Neural progenitor cell (in vitro differentiated cells): ENCODE measurements at places on chromosomes 5 and 9. TPM values are rescaled to one million over a fixed set of nuclear protein-coding genes. Genes with fewer than 3 reads are reported as not detected.

- peaks cover 22% of the 10 kb centered on the region for H3K4me1 ChIP-seq
- no peaks in the 10 kb centered on the region for H3K36me3 ChIP-seq
- peak overlapping the region; percentile 80 for H3K4me3 ChIP-seq
- H3K27me3 ChIP-seq = no peaks in the 10 kb centered on the region
- H3K27ac ChIP-seq = peak overlapping the region; percentile 90
Measured at GRCh38 chr9:71911908-71912335, 483 bp downstream of the C9orf85 start.

DNA sequence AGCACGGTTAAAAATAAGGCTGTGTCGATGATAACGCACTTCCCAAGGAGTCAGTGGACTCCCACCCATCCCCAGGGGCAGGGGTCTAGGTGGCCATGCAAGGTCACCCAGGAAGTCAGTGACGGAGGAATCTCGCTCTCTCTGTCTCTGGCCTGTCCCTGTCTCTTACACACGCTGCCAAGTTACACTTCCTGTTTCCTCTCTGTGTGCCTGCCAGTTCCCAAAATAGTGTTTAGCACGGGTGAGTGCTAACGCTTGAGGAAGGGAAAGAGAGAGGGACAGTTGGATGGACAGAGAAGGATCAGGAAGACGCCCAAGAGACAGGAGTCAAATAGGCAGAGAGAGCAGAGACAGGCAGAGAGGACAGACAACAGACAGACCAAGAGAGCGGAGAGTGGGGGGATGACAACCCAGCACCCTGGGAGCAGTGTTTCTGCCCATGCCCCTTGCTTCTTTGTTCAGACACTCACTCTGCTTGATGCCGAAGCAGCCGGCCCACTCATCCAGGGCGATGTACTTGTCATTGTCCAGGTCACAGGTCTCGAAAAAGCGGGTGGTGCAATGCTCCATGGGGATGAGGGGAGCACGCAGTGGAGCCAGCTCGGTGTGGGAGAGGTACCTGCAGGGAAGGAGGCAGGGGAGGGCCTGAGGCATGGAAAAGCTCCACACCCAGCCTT, 23.0 kb downstream of the SPARC start:
- no peaks in the 10 kb centered on the region for H3K27me3 ChIP-seq
- no peak for DNase-seq
- H3K4me1 ChIP-seq = no peaks in the 10 kb centered on the region

DNA sequence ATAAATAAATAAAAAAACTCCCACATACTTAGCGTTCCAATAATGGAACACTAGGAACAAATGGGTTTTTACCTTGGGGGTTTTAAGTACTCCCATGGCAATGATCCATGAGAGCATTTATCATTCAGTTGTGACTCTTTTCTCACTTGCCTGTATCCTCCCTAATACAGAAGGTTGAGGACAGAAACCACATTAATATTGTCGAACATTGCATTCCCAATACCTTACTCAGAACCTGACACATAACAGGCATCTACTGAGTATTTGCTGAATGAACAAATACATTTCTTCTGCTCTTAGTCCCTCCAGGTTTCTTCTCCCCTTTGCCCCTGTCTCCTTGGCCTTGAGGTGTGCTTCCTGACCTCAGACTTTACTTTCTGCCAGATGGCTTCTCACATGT, 175.9 kb downstream of the CEMIP2 start:
- H3K36me3 ChIP-seq = no peaks in the 10 kb centered on the region
- no peaks in the 10 kb centered on the region for H3K4me1 ChIP-seq
- no peak for DNase-seq
- H3K27me3 ChIP-seq = no peaks in the 10 kb centered on the region

- DNase-seq = no peak
- H3K4me1 ChIP-seq = no peaks in the 10 kb centered on the region
- H3K36me3 ChIP-seq = no peaks in the 10 kb centered on the region
- no peaks in the 10 kb centered on the region for H3K27me3 ChIP-seq
Measured at GRCh38 chr5:61504143-61504770, 172.2 kb downstream of the ZSWIM6 start.

GRCh38 chr5:35198075-35198474, 32.2 kb downstream of the PRLR start:
- H3K27ac ChIP-seq = no peak overlapping the region
- DNase-seq = no peak
- H3K4me3 ChIP-seq = no peak overlapping the region
- H3K36me3 ChIP-seq = no peaks in the 10 kb centered on the region
- no peaks in the 10 kb centered on the region for H3K27me3 ChIP-seq

- peaks cover 4% of the 10 kb centered on the region for H3K4me1 ChIP-seq
- no peak for DNase-seq
- H3K27me3 ChIP-seq = no peaks in the 10 kb centered on the region
- H3K4me3 ChIP-seq = no peak overlapping the region
- no peak overlapping the region for H3K27ac ChIP-seq
Measured at GRCh38 chr5:3175416-3175815, 420.2 kb upstream of the IRX1 start.

DNA sequence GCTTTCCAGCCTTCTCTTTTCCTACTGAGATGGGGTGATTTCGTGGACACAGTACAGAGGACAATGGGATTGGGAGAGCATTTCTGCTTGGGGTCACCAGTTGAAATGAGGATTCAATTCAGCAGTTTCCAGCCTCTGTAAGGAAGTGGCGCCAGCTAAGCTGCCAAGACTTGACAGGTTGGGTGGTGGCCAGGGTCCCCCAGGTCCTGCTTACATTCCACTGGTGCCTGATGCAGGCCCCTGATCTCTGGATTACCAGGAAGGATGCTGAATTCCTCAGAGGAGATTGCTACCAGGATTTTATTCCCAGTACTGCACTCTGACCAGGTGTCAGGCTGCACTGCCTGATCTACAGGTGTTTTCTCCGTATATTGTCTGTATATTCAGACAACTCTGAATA, 119.7 kb downstream of the PSD2 start:
- DNase-seq = no peak
- no peak overlapping the region for H3K4me3 ChIP-seq
- H3K4me1 ChIP-seq = no peaks in the 10 kb centered on the region

- no peaks in the 10 kb centered on the region for H3K4me1 ChIP-seq
- no peak overlapping the region for H3K27ac ChIP-seq
- no peak overlapping the region for H3K4me3 ChIP-seq
- DNase-seq = no peak
- H3K36me3 ChIP-seq = no peaks in the 10 kb centered on the region
- no peaks in the 10 kb centered on the region for H3K27me3 ChIP-seq
Measured at GRCh38 chr5:35213608-35214007, 16.7 kb downstream of the PRLR start.

DNA sequence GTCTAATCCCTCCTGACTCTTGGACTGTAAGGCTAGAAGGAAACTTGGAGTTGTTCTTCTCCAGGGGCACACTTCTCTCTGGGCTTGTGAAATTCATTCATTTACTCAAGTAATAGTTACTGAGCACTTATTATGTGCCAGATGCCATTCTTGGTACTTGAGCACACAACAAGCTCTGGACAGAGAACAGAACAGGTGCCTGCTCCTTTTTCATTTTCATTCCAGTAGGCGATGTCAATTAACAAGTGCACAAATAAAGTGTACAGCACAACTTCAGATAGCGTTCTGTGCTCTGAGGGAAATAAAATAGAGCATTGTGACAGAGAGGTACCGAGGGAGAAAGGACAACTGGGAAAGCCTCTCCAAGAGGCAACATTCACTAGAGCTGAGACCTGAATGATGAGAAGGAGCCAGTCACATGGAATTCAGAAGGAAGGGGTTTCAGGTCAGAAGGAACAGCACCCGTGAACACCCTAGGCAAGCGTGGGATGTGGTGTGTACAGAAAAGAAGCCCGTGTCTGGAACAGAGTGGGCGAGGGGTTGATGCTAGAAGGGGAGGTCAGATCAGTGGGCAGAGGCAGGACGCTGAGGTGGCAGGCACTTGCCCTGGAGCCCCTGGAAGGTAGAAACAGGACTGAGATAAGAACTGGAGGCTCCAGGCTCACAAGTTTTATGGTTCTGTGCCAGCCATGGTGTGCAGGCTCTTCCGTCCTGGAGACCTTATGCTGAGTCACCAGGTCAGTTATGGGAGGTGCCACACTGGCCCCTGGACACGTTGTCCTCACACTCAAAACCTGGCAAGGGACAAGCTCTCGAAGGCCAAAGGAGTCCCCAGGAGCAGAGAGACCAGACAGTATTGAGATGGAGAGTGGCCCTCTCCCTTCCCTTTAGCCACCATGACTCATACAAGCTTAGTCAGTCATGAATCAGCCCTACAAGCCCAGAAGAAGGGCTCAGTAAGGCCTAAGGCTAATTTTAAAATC, 7.2 kb upstream of the ABLIM3 start:
- no peaks in the 10 kb centered on the region for H3K36me3 ChIP-seq
- H3K4me3 ChIP-seq = no peak overlapping the region
- H3K27ac ChIP-seq = no peak overlapping the region

- DNase-seq = peak; percentile 53
- peaks cover 100% of the 10 kb centered on the region for H3K27me3 ChIP-seq
- no peaks in the 10 kb centered on the region for H3K36me3 ChIP-seq
- H3K27ac ChIP-seq = no peak overlapping the region
Measured at GRCh38 chr5:88675708-88676636, 207.0 kb downstream of the MEF2C start.

GRCh38 chr5:73797132-73797510, 171.1 kb downstream of the ARHGEF28 start:
- no peak for DNase-seq
- H3K27me3 ChIP-seq = no peaks in the 10 kb centered on the region
- no peak overlapping the region for H3K27ac ChIP-seq
- no peaks in the 10 kb centered on the region for H3K36me3 ChIP-seq

GRCh38 chr5:166553778-166554177, 1737.7 kb upstream of the WWC1 start:
- no peaks in the 10 kb centered on the region for H3K36me3 ChIP-seq
- H3K27ac ChIP-seq = no peak overlapping the region
- DNase-seq = no peak
- no peak overlapping the region for H3K4me3 ChIP-seq

- no peak overlapping the region for H3K4me3 ChIP-seq
- H3K4me1 ChIP-seq = no peaks in the 10 kb centered on the region
- no peaks in the 10 kb centered on the region for H3K27me3 ChIP-seq
Measured at GRCh38 chr5:56677690-56678305, 137.6 kb upstream of the MAP3K1 start.

GRCh38 chr5:59161221-59162105, 578.6 kb downstream of the RAB3C start:
- no peak overlapping the region for H3K4me3 ChIP-seq
- H3K36me3 ChIP-seq = no peaks in the 10 kb centered on the region
- no peaks in the 10 kb centered on the region for H3K27me3 ChIP-seq

- peaks cover 13% of the 10 kb centered on the region for H3K4me1 ChIP-seq
- H3K36me3 ChIP-seq = no peaks in the 10 kb centered on the region
- peak; percentile 25 for DNase-seq
- no peak overlapping the region for H3K27ac ChIP-seq
- no peaks in the 10 kb centered on the region for H3K27me3 ChIP-seq
- no peak overlapping the region for H3K4me3 ChIP-seq
Measured at GRCh38 chr5:167657016-167657415, 634.4 kb upstream of the WWC1 start.

DNA sequence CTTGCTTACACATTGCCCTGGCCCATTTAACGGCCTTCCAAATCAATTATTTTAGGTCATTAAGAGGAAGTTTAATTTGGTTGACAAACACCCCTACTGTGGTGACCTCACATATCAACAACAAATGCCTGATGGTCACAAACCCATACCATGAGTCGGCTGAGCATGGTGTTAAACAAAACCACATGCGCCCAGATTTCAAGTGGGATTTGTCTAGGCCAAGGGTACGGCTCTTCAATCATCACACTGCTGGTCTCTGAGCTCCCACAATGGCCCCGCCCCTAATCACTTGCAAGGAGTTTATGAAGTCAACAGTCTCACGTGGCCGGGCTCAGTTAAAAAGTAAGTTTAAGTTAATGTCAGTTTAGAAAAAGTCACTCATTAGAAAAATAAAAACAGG, 243.8 kb downstream of the CRB2 start:
- DNase-seq = no peak
- H3K27me3 ChIP-seq = no peaks in the 10 kb centered on the region
- peaks cover 17% of the 10 kb centered on the region for H3K4me1 ChIP-seq
- H3K27ac ChIP-seq = no peak overlapping the region

DNA sequence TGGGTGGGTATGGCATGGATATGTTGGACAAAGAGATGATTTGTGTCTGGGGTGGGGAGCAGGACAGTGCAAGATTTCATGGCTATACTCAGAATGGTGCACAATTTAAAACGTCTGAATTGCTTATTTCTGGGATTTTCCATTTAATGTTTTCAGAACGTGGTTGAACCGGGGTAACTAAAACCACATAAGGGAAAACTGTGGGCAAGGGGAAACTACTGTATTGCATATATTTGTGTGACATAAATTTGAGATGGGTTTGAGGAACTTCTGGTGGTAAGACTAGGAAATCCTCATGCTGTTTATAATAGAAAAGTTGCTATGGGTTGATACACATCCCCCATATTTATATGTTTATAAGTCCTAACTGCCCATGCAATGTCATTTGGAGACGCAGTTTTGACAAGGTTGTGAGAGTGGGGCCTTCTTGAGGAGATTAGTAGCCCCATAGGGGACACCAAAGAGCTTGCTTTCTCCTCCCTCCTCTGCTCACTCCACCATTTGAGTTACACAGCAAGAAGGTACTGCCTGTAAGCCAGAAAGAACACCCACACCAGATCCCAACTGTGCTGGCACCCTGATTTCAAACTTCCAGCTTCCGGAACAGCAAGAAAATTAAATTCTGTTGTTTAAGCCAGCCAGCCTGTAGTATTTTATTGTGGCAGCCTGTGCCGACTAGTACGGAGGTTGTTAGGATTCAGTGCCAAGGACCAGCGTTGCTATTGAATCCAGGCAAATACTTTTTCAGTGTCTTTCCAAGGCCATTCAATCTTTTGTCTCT, 2118.9 kb downstream of the MAT2B start:
- no peaks in the 10 kb centered on the region for H3K27me3 ChIP-seq
- no peaks in the 10 kb centered on the region for H3K36me3 ChIP-seq
- H3K4me1 ChIP-seq = no peaks in the 10 kb centered on the region
- H3K4me3 ChIP-seq = no peak overlapping the region
- H3K27ac ChIP-seq = no peak overlapping the region
- DNase-seq = no peak

- no peak overlapping the region for H3K27ac ChIP-seq
- no peaks in the 10 kb centered on the region for H3K4me1 ChIP-seq
- no peak overlapping the region for H3K4me3 ChIP-seq
- H3K27me3 ChIP-seq = no peaks in the 10 kb centered on the region
- DNase-seq = peak; percentile 52
- H3K36me3 ChIP-seq = no peaks in the 10 kb centered on the region
Measured at GRCh38 chr9:137534256-137535119, 15.7 kb downstream of the PNPLA7 start.

- no peak overlapping the region for H3K4me3 ChIP-seq
- H3K4me1 ChIP-seq = peaks cover 14% of the 10 kb centered on the region
- H3K27ac ChIP-seq = no peak overlapping the region
- peaks cover 24% of the 10 kb centered on the region for H3K27me3 ChIP-seq
- no peaks in the 10 kb centered on the region for H3K36me3 ChIP-seq
- DNase-seq = peak; percentile 51
Measured at GRCh38 chr9:70406434-70406862, 8.0 kb downstream of the KLF9 start.

GADD45G gene
- 1.8 TPM in 1 of 2 replicates, not detected in the other for total RNA-seq

TXNDC8 gene
- total RNA-seq = not detected in 2 replicates

NTNG2 gene
- 1.0 and 1.2 TPM in 2 replicates for total RNA-seq

TAF11L5 gene
- not detected in 2 replicates for total RNA-seq

DMRT3 gene
- total RNA-seq = 0.41 and 0.90 TPM in 2 replicates

BTNL9 gene
- total RNA-seq = 0.24 and 0.56 TPM in 2 replicates

EIF4EBP3 gene
- total RNA-seq = 0.53 and 1.1 TPM in 2 replicates

FOXD1 gene
- total RNA-seq = 0.12 TPM in 1 of 2 replicates, not detected in the other
